ENCODE measurements at places on chromosomes 5 and 9. TPM values are rescaled to one million over a fixed set of nuclear protein-coding genes. Genes with fewer than 3 reads are reported as not detected.

Gene BHMT2
- not detected for total RNA-seq

Gene NOXA1
- 2.5 TPM for total RNA-seq

Gene RANBP3L
- total RNA-seq: 3.8 TPM

Gene GPR21
- total RNA-seq: 17.2 TPM
